ENCODE measurements at places on chromosomes 5 and 9. TPM values are rescaled to one million over a fixed set of nuclear protein-coding genes. Genes with fewer than 3 reads are reported as not detected.

Gene ANKRD20A1
- 1.3 TPM for polyA plus RNA-seq

Gene ORM2
- polyA plus RNA-seq: not detected

Gene WDR38
- 0.13 TPM for polyA plus RNA-seq

Gene CTXN3
- polyA plus RNA-seq: 2.7 TPM

Gene FAM81B
- polyA plus RNA-seq: 6.6 TPM

Gene ST6GALNAC6
- 44.7 TPM for polyA plus RNA-seq

Gene ABCA1
- polyA plus RNA-seq: 4.5 TPM

Gene TRAF1
- polyA plus RNA-seq: 2.9 TPM

Gene PCDHGA7
- polyA plus RNA-seq: 1.6 TPM

Gene RPP25L
- polyA plus RNA-seq: 20.5 TPM

Gene NIM1K
- polyA plus RNA-seq: 0.20 TPM

Gene FCN2
- polyA plus RNA-seq: not detected

Gene HK3
- polyA plus RNA-seq: 3.9 TPM

Gene SNCAIP
- 12.2 TPM for polyA plus RNA-seq

Gene PTGS1
- 3.3 TPM for polyA plus RNA-seq

Gene TMEM215
- 1.2 TPM for polyA plus RNA-seq

Gene OLFML2A
- 164 TPM for polyA plus RNA-seq

Gene IL13
- not detected for polyA plus RNA-seq

Gene CCDC192
- 0.41 TPM for polyA plus RNA-seq

Gene MACROH2A1
- polyA plus RNA-seq: 90.1 TPM
